Omental fat pad (tissue), 4 donors: ENCODE measurements at places on chromosomes 1 and 21.

- no peak for DNase-seq
Observed at GRCh38 chr1:225498549-225499136, 70.8 kb upstream of the LBR start.

- no peak for DNase-seq
Observed at GRCh38 chr1:54928327-54928726, 41.3 kb upstream of the DHCR24 start.

DNA sequence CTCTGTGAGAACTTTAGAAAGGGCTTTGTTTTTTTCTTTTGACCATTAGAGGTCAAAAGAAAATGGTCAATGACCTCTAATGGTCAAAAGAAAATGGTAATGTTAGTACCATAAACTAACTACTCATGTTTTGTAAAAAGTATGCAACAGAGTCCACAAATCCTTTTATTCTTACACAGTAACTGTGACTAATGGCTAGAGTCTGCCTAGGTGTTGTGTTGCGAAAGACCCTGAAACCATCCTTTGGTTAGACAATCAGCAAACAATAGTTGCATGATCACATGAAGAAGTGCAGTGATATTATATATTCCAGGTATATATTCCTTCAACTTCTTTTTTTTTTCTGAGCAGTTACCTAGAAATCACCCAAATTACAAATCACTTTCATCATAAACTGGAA is 40.9 kb downstream of the NEGR1 start:
- DNase-seq = no peak

- DNase-seq = no peak
Observed at GRCh38 chr1:64546013-64546412, 76.1 kb downstream of the CACHD1 start.

GRCh38 chr1:3480369-3480719 is 25.9 kb downstream of the ARHGEF16 start:
- no peak for DNase-seq

GRCh38 chr1:4931486-4931885 is 277.1 kb downstream of the AJAP1 start:
- DNase-seq = no peak

DNA sequence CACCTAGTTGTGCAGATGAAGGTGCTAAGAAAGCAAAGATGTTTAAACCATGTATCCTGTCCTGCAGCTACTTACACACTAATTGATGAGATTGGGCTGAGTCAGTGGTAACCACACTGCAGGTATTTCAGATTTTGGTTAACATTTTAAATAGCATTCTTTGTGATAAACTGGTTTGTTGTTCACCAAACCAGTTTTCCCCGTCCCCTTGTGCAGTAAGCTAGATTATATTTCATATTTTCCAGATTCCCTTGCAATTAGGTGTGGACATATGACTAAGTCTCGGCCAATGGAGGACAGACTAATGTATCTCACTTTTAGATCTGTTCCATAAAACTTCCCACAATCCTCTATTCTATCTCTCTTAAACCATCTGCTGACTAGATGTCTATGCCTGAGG is 320.4 kb downstream of the RWDD3 start:
- DNase-seq = no peak

DNA sequence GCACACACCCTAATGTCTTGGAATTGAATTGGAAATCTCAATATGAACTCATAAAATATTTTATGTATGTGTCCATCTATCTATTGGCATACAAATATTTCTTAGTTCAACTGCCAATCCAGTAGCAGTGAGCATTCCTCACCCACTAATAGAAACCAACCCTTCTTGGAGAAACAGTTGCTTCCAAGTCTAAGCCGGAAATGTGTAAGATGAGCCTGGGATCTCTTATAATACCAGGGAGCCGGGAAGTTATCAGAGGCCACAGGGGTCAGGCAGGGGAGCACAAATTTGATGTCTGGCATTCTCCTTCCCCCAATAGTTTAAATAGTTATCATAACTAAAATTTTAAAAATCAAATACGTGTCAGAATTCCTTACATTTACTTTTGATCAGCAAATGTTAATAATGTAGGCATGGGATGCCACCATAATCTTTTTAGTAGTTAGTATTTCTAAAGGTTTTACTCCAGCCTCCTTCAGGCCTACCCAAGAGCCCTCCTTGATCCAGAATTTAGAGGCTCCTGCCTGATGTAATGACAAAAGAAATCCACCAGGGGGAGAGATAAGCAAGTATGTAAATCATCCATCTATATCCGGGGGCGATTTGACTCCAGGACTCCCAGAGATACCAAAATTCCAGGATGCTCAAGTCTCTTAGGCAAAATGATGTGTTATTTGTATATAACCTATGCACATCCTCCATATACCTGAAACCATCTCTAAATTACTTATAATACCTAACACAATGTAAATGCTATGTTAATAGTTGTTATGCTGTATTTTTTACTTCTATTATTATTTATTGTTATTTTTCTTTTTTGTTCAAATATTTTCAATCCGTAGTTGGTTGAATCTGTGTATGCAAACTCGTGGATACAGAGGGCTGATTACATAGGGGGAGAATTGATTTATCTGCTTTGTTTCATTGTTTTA is 218.7 kb upstream of the COA6 start:
- DNase-seq = no peak

DNA sequence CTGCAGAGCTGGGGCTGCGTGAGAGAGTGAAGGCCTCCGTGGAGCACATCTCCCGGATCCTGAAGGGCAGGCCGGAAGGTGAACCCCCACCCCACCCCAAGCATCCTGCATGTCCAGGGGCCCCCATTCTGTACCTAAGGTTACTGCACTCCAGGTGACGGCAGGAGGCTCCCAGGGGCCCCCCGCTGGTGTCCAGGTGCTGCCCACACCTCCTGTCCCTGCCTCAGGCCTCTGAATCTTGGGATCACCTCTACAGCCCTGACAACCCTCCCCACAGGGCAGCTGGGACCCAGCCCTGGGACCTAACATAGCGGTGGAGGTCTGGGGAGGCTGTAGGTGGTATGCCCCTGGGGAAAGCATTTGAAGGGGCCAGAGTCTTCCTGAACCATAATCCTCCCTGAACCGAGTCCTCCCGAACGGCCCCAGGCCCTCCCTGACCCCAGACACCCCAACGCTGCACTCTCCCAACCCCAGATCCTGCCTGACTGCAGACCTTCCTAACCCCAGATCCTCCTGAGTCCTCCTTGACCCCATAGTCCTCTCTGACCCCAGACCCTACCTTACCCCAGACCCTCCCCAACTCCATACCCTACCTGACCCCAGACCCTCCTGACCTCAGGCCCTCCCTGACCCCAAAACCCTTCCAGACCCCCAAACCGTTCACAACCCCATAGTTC is 33.5 kb downstream of the TRIM11 start:
- DNase-seq = no peak

GRCh38 chr1:161073474-161074121 is 3.9 kb upstream of the ARHGAP30 start:
- no peak for DNase-seq

DNA sequence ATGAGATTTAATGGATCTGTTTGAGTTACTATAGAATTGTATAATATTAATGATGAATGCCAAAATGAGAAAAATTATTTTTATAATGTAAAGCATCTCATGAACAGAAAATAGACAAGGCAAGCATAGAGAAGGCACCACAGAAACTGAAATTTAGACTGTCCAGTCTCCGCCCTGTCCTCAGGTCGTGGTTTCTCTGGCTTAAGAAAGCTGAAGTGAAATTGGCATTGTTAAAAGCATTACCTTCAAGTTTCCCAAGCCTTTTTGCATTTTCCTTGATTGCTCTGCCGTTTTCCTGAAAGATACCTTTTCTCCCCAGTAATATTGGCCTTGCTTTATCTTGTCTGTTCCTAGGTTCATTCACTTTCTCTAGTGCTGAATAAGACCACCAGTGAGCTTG is 58.0 kb downstream of the VPS13D start:
- DNase-seq = no peak

DNA sequence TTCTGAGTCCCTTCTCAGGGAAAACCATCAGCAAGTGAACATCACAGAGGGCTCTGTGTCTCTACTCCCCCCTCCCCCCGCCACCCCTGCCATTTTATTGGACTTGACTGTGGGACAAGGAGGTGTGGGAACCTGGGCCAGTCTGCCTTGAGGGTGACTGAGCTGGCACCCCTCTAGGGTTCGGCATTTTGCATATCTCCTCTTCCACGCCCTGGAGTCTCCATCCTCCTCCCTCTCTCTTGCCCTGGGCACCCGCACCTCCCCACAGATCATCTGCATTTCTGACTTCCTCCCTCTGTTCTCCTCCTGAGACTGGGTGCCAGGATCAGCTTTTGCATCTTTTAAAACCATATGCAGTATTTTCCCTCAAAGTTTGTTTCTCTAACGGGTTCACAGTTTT is 107.1 kb upstream of the ERRFI1 start:
- no peak for DNase-seq

- DNase-seq = no peak
Observed at GRCh38 chr1:2238361-2239012, 10.4 kb downstream of the SKI start.

GRCh38 chr1:22705586-22705985 is 5.1 kb upstream of the EPHB2 start:
- no peak for DNase-seq

- DNase-seq = no peak
Observed at GRCh38 chr1:10736634-10737586, 59.5 kb downstream of the CASZ1 start.

- DNase-seq = no peak
Observed at GRCh38 chr21:41932191-41932575, 21.6 kb downstream of the C2CD2 start.

GRCh38 chr1:67431869-67432578 is 1.8 kb upstream of the SERBP1 start:
- no peak for DNase-seq

DNA sequence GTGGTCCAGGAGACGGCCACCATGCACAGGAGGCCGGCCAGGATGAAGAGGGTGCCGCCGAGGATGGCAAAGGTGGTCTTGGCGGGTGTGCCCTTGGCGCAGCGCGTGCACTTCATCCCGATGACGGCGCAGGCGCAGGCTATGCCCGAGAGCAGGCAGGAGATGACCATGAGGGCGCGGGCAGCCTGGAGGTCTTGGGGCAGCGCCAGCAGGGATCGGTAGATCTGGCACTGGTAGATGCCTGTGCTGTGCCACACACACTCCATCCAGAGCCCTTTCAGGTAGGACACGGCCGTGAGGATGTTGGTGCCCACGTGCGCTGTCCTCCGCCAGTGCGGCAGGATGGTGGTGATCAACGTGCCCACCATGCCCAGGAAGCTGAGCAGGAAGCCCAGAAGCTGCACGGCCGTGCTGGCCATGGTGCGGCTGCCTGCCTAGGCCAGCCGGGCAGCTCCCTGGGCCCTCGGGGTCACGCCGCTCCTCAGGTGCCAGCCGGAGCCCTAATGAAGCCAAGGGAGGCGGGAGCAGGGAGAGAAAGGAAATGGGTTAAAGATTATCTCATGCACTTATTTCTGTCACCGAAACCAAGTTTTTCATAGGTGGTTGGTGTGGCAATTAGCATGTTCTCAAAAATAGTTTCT is 18.5 kb downstream of the CLDN14 start:
- DNase-seq = no peak

DNA sequence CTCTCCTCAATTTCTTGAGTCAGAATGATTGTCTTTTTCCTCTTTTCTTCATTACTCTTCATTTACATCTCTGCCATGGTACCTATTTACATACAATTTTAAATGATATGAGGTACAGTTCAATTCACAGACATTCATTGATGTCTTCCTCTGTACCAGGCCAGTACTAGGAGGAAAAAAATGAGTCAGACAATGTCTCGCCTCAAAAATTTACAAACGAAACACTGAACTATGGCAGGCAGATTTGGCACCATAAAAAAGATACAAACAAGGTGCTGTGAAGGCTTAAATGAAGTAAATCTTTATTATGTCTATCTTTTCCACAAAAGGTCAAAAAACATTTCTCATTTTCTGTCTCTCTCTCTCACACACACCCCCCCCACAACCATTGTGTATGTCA is 71.0 kb downstream of the RGS13 start:
- DNase-seq = no peak

DNA sequence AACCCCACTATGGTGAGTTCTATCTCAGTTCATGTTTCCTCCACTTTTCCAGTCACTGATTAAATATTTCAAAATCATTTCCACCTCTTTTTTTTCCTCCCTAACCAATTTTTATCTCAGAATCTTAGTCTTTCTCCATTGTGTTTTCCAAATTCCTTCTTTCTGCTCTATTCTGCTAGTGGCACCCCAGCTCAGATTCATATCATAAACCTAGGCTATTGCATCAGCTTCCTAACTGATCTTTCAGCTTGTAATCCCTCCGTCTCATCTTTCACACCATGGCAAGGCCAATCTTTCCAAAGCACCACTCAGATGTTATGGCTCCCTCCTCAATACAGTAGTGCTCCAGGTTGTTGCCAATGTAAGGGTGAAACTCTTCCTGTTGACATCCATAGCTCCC is 631.9 kb downstream of the PLPP3 start:
- DNase-seq = no peak

DNA sequence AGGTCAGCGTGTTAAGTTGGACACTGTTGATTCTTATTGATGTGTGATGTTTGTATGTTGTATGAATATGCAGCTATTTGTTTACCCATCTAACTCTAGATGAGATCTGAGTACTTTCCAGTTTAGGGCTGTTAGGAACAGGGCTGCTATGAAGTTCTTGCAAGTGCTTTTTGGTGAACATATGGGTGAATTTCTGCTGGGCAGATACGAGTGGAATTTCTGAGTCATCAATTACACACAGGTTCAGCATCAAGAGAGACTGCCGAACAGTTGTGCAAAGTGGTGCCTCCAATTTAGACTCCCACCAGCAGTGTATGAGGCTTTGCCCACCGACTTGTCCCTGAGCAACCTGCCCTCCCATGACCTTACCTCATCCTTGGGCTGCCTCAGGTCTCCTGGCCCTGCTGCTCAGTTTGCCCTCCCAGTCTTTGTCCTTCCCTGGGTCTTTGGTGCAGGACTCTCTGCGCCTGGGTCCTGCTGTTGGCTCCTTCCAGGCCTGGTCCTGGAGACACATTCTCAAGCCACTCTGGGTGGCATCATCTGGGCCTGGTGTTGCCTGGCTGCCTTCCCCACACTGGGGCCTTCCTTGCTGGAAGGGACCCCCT is 343.6 kb downstream of the PTPRU start:
- DNase-seq = no peak

- DNase-seq = no peak
Observed at GRCh38 chr21:42032968-42033367, 22.8 kb upstream of the ZBTB21 start.

DNA sequence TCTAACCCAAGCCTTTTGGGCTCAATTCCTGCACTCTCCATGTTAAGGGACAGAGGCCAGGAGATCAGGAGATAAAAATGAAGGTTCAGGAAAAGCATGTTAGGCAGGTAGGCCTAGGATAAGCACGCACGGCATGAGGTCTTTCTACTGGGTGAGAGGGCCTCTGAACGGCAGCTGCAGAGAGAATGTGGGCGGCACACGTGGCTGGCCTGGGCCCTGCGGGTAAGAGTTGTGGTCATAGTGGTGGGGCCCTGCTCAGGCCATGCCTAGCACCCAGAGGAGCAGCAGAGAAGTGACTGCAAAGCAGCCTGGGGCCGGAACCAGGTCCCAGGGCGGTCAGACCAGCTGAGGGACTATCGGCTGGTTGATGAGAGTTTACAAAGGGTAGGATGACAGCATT is 7.5 kb upstream of the FOXO6 start:
- DNase-seq = no peak
